Right lobe of liver (tissue), 6 donors: ENCODE measurements at places on chromosomes 6 and 20. TPM values are rescaled to one million over a fixed set of nuclear protein-coding genes. Genes with fewer than 3 reads are reported as not detected.

- no peak for DNase-seq
Measured at GRCh38 chr6:38755874-38756273, 40.8 kb downstream of the DNAH8 start.

The FILIP1 gene
- 1.8 TPM for total RNA-seq

The HCRTR2 gene
- total RNA-seq = not detected

- no peak for DNase-seq
Measured at GRCh38 chr6:17062871-17063440, 38.9 kb upstream of the STMND1 start.

GRCh38 chr20:8646033-8646441 lies 422.9 kb upstream of the PLCB4 start:
- no peak for DNase-seq

DNA sequence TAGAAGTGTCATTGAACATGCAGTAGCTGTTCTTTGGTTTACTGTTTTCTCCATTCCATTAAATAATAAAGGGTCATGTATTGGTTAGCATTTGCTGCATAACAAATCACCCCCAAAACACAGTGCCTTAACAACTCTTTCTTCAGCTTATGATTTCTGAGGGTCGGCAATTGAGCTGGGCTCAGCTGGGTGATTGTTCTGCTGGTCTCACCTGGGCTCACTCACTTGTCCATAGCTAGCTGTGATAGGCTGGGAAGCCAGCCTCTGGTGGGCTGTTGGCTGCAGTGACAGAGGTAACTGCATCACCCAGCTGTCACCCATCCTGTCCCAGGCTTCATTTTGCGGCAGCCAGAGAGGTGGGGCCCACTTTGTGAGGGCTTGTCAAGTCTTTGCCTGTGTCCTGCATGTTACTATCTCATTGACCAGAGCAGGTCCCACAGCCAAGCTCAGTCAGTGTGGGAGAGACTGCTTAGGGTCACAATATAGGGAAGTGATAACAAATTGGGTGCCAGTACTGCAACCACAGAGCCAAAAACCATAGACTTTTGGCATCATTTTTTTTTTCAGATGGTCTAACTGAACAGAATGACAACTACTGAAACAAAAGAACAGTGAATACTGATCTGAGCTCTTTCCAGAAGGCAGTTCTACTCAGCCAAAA lies 76.9 kb downstream of the SYNDIG1 start:
- DNase-seq = no peak

- DNase-seq = no peak
Measured at GRCh38 chr20:10634211-10634610, 39.6 kb downstream of the JAG1 start.

- DNase-seq = no peak
Measured at GRCh38 chr20:50537546-50538201, 27.5 kb downstream of the PTPN1 start.

GRCh38 chr6:8065519-8065911 lies 1.3 kb upstream of the BLOC1S5 start:
- DNase-seq = no peak

DNA sequence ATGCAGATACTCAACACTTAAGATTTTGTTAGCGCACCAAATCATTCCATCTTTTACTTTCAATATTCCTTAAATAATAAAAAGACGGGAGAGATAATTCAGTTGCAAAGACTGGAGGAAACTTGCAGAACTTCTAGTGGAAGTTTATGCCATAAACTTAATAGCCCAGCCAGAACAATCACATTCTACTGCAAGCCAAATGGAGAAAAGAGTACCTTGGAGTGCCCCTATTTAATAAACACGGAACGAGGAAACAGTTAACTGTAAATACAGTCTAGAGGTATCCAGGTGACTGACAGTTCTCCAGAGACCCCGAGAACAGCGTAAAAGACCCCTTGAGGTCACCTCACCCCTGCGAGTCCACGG lies 635 bp downstream of the SLC35B3 start:
- DNase-seq = no peak

DNA sequence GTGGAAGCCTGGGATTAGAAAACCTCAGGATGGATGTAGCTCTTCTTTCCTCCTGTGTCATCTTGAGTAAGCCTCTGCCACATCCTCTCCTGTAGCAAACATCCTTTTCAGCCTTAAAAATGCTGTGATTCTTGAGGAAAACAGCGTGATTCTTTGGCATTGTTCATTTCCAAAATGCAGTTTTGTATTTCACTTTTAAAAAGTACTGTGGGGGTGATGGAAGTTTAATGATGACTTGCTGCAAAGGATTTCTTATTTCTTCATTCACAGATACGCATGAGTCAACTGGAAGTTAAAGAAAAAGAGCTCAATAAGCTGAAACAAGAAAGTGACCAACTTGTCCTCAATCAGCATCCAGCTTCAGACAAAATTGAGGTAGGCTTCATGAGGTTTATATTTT lies 23.9 kb upstream of the SNRNP48 start:
- DNase-seq = no peak

The IL17F gene
- total RNA-seq = not detected

GRCh38 chr6:100212131-100212530 lies 218.1 kb upstream of the MCHR2 start:
- DNase-seq = no peak

The PDYN gene
- not detected for total RNA-seq

GRCh38 chr20:53294804-53295203 lies 298.8 kb downstream of the ZNF217 start:
- no peak for DNase-seq

The HFE gene
- total RNA-seq = 20.7 TPM

GRCh38 chr6:169912266-169913095 lies 161.1 kb downstream of the ERMARD start:
- DNase-seq = no peak
